ENCODE measurements at places on chromosomes 7 and 10.

DNA sequence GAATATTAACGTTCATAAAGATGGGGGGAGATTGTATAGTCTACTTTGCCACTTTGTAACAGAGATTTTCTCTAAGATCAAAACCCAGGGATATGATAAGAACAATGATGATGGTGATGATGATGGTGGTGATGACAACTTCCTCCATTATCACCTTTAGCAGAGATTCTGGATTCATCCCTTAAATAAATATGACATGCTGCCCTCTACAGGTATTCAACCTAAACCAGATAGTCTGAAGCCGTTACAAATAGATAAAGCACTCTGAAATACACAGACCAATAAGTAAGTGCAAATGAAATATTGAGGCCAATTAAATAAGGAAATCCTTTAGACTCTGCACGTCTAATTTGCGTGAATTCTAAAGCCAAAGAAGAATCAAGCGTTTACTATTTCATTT is 211.5 kb downstream of the CREB5 start:
- DNase-seq, result no peak

DNA sequence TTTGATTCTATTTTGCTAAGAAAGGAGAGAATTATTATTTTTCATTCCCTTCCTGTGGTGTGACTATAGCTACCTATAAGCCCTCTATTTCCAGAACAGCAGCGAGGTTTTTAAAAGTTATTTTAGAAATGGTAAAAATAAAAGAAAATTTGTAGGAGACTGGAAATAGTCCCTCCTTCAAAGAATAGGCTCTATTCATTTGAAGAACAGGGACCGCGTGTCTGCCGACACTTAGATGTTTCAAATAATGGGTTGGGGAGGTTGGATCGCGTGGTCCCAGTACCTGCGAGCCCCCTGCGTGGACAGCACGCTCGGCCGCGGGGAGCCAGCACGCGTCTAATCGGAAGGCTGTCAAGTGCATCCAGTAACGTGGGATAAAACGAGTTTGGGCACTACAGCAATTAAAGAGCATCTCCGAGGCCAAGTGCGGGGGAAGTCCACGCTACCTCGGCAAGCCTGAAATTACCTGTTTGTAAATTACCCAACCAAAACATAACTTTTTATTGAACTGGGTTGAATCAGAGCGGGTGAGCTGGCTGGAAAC is 1.0 kb downstream of the CACNA2D1 start:
- DNase-seq, result peak; percentile 45

- DNase-seq, result no peak
These were observed 55.3 kb downstream of the KIF5B start for GRCh38 chr10:32000937-32001336.

GRCh38 chr7:98956937-98957336 is 78.6 kb downstream of the TRRAP start:
- no peak for DNase-seq

GRCh38 chr10:62092301-62093030 is 176.2 kb downstream of the RTKN2 start:
- no peak for DNase-seq

- DNase-seq, result no peak
These were observed 159.9 kb upstream of the CDCA7L start for GRCh38 chr7:22105550-22105949.

GRCh38 chr7:108908456-108908855 is 338.8 kb downstream of the DNAJB9 start:
- DNase-seq, result no peak

DNA sequence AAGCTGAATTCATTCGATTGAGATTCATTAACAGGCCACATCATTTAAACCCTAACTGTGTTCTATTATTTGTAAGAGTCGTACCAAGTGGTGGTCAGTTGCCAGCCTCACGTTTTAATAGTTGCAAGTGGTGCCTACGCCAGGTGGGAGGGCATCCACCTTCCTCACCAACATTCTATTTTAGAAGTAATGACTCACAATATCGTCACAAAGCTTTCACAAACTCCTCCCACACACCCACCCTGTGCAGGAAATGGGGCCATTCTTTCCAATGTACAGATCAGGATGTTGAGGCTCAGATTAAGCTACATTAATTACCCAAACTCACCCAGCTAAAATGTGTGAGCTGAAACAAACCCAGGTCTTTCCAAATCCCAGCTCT is 77.3 kb upstream of the SAMD8 start:
- DNase-seq, result no peak

- DNase-seq, result no peak
These were observed 118.6 kb downstream of the SRPK2 start for GRCh38 chr7:105270117-105270516.

- no peak for DNase-seq
These were observed 58.5 kb downstream of the ATAD1 start for GRCh38 chr10:87759551-87759950.

GRCh38 chr10:100984672-100985177 is 2.6 kb downstream of the MRPL43 start:
- DNase-seq, result no peak

DNA sequence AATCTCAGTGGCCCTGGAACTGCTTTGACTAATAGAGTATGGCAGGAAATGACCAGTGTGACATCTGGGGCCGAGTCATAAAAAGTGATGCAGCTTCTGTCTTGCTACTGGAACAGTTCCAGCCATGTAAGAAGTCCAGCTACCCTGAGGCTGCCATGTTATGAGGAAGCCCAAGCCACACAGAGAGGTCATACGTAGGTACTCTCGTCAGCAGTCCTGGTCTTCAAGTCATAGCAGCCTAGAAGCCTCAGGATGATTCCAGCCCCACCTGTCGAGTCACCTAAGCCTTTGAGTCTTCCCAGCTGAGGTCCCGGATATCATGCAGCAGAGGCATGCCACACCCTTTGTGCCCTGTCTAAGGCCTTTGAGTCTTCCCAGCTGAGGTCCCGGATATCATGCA is 92.1 kb downstream of the PPP1R3C start:
- DNase-seq, result no peak

GRCh38 chr10:90871279-90871765 is 452 bp upstream of the RPP30 start:
- peak; percentile 74 for DNase-seq

DNA sequence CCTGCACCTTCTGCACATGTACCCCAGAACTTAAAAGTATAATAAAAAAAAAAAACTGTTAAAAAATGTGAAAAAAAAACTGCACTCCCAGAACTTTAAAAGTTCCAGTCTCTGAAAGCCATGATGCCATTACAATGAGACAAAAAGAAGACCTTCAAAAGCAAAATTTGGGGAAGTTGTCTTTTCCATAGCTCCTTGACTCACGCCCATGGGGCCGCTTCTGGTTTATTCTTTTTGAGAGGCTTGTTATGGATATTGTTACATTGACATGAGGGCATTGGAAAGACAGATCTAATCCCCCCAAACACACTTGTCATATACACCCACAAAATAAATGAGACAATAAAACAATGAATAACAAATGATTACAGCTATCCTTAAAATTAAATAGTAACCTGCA is 798 bp downstream of the BLNK start:
- DNase-seq, result no peak

GRCh38 chr10:75283671-75284470 is 48.1 kb upstream of the COMTD1 start:
- DNase-seq, result peak; percentile 61

GRCh38 chr10:15603446-15604011 is 116.2 kb downstream of the ITGA8 start:
- no peak for DNase-seq

GRCh38 chr10:117677890-117678500 is 135.4 kb downstream of the EMX2 start:
- peak; percentile 8 for DNase-seq

- no peak for DNase-seq
These were observed 1.8 kb upstream of the PPIF start for GRCh38 chr10:79345241-79346011.

- DNase-seq, result no peak
These were observed 6.5 kb upstream of the CRHR2 start for GRCh38 chr7:30688718-30689221.

DNA sequence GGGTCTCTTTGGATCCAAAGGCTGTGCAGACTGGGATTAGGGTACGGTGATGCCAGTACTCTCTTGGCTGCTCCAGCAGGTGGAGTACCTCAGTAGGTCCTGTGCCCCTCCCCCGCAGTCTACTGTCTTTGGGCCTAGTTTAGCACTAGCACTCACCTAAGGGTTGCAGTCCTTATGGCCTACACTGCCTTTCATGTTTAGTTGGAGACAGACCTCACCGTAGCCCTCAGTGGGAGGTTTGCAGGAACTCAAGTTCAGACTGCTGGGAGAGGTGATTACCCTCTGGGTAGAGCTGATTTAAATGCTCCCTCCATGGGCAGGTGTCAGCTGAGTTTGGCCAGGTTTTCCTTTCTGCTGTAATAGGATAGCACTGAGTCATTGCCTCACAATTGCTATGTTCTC is 210.8 kb upstream of the TMEM196 start:
- DNase-seq, result no peak

DNA sequence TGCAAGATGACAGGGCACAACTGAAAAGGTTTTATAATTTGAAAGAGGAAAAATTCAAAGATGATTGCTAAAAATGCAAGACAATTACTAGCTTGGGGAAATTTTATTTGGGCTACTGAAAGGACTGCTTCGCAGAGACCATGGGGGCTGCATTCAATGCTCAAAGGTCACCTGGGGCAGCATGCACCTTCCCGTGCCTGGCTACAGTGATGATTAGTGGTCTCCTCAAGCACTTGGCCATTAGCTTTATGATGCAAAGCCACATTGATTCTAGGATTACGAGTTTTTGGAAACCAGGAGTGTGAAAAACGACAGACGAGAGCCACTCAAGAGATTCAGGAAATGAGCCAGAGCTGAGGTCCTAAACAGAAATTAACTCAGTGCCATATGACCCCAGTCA is 764.6 kb downstream of the PHTF2 start:
- DNase-seq, result no peak

GRCh38 chr10:99276848-99277486 is 41.3 kb upstream of the HPSE2 start:
- no peak for DNase-seq

- peak; percentile 86 for DNase-seq
These were observed 76.2 kb downstream of the VIPR2 start for GRCh38 chr7:159068488-159068811.

- no peak for DNase-seq
These were observed 115.7 kb downstream of the ICA1 start for GRCh38 chr7:8146106-8146787.

DNA sequence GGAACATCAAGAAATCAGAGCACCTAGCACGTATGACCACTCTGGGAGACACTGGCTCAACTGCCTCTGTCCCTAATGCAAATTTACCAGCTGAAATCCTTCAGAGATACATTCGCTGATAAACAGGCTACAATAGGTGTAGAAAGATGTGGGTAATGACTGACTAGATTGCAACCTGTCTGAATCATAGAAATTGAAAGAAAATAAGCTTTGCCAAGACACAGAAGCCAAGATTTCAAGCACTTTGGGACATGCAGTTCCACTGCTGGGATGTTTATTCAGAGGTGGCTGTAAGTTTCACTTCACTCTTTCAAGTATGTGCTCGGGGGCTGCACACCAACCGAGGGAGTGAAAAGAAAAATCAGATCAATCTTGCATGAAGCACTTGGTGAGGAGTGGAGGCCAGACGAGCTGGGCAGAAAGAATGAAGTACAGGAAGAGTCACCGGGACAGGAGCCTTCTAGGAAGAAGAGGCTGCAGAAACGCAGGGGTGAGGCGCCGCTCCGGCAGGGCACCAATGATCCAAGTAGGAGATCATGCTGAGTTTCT is 276.7 kb downstream of the PARD3 start:
- no peak for DNase-seq

GRCh38 chr7:39016609-39017008 is 38.9 kb downstream of the POU6F2 start:
- DNase-seq, result no peak

DNA sequence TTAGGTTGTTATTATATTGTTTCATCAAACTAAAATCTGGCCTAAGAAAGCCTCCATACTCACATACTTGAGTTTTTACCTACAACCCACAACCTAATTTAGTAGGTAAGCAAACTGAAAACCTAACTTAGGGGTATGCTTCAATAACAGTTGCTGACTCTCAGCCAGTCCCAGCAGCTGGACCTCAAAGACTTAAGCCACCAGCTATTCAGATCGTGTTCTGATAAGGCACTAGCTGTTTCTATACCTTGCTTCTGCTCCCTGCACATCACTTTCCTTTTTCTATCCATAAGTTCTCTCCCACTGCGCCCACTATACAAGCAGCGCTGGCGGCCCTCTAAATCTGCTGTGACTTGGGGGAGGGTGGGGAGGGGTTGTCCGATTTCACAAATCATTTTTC is 42.3 kb downstream of the SUGCT start:
- no peak for DNase-seq

DNA sequence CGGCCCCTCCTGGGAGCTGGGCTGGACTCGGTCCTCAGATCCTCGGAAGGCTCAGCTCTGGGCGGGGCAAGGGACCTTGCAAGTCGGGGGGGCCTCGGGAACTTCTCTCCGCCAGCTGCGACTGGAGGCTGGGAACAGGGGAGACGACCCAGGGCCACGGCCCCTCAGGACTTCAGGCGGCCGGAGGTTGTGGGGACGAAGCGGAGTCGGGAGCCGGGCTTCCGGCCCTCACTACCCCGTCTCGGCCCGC is 2.6 kb downstream of the ADIRF start:
- DNase-seq, result peak; percentile 87

- DNase-seq, result no peak
These were observed 19.4 kb downstream of the PON3 start for GRCh38 chr7:95376632-95377400.

GRCh38 chr10:89707372-89707771 is 6.0 kb downstream of the KIF20B start:
- no peak for DNase-seq

DNA sequence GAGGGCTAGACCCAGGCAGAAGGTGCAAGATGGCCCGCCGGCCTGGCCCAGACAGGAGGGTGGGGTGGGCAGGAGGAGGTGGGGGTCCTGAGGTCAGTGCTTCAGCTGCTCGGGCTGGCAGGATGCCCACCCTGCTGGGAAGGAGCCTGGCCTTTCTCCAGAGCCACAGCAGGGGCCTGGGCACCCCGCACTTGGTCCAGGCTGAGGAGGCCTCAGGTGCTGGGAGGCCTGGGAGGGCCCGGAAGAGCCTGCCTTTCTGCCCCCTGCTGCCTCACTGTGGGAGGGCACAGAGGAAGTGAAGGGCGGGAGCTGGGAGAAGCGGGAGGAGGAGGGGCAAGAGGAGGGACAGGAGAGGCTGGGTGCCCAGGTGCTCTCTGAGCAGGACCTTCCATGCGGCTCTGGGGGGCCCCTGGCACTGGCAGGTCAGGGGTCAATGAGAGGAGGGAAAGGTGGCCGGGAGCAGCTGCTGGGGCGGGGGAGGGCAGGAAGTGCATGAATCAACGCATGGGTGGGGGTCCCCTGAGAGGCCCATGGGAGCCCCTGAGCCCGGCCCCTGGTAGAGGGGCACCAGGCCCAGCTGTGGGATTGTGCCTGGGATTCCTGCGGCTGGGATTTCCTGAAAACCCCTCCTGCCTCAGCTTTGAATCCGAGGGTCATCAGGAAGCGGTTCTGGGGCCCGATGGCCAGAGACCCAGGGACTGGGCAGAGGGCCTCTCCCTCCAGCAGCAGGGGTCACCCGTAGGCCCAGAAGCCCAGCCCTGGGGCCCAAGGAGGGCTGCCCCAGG is 49.9 kb downstream of the PWWP2B start:
- DNase-seq, result no peak

- DNase-seq, result no peak
These were observed 10.8 kb upstream of the ELN start for GRCh38 chr7:74017125-74017524.
